Activated CD8-positive, alpha-beta memory T cell treated with anti-CD3 and anti-CD28 coated beads for 48 hours (primary cell): ENCODE measurements at places on chromosomes 6 and 20.

DNA sequence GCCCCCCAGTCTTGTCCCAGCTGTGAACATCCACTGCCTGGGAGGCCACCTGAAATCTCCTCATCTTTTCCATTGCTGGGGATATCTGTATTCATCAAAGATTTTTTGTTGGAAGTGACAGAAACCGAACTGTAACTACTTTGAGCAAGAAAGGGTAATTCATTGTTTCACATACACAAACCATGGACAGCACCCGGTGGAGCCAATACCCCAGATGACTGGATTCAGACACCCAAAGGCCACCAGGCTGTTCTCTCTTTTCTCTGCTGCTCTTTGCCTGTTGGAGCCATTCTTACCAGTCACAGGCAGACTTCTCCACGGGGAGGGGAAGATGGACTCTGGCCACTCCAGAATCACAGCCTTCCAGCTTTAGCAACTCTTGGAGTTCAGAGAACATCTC is 11.7 kb upstream of the RALY start:
- no peak for DNase-seq

GRCh38 chr6:121305957-121306607 is 28.2 kb downstream of the TBC1D32 start:
- DNase-seq: no peak

DNA sequence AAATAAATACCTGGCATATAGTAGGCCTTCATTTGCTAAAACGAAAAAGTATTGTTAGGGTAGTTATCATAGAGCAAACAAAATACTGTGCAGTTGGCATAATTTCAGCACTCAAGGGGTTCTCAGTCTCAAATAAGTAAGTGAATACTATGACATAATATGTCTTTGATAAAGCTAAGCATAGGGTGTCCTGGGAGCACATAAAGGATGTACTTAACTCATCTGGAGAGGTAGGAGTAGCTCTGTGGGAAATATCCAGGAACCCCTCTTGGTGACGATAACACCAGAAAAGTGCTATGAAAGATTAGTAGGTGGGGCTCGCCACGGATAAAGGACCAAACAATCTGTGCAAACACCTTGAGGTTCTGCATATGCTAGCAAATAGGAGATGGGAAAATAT is 23.2 kb downstream of the VNN1 start:
- no peak for DNase-seq

GRCh38 chr6:82364087-82365015 is 734 bp downstream of the TPBG start:
- DNase-seq: no peak

DNA sequence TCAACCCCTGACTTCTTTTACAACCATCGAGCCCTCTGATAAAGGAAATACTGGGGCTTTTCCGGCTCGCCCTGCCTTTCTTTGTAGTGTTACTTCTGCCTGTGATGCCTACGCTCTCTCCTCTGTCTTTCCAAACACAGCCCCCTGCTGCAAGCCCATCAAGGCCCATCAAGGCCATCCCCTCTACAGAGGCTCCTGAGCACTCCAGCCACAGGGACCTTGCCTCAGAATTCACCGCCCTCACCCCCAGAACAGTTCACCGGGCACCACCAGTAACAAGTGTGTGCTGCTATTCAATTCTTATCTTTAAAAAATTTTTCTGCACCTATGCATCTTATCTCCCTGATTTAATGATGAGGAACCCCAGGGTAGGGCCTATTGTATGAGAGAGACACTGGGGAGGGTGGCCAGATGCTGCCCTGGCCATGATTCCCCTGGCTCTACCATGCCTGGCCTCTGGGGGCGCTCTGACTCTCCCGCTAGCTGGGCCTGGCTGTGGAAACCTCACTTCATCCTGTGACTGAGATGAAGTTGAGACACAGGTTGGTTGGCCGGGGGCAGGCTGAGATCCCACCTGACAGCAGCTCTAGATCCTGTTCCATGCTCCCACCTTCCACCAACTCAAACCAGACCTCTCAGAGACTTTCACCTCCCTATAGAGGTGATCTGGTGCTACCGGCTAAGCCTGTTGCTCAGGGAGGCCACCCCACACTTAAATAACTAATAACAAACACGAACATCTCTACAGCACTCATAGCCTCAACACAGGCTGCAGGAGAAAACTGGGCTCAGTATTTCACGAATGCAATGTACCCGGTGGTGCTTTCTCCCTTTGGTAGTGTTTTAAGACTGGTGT is 19.2 kb upstream of the GLP1R start:
- DNase-seq: no peak

DNA sequence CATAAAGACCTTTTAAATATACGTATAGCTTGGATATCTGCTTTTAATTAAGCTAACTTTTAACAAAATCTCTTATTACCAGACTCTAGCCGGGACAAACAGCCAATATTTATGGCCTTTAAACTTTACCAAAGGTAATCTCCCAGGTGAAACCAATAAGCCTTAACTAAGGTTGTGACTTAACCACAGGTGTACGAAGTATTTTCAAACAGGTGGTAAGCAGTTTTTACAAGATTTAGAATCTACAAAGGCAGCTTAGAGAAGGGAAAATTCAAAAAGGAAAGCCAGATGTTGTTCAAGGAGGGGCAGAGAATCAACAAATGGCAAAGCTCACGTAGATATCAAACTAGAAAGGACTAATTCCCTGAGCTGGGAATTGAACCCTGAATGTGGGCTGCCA is 15.8 kb downstream of the WFDC2 start:
- no peak for DNase-seq

- no peak for DNase-seq
Measured at GRCh38 chr6:157822245-157823000, 623 bp upstream of the SNX9 start.

- no peak for DNase-seq
Measured at GRCh38 chr6:113626475-113626874, 230.7 kb upstream of the MARCKS start.

DNA sequence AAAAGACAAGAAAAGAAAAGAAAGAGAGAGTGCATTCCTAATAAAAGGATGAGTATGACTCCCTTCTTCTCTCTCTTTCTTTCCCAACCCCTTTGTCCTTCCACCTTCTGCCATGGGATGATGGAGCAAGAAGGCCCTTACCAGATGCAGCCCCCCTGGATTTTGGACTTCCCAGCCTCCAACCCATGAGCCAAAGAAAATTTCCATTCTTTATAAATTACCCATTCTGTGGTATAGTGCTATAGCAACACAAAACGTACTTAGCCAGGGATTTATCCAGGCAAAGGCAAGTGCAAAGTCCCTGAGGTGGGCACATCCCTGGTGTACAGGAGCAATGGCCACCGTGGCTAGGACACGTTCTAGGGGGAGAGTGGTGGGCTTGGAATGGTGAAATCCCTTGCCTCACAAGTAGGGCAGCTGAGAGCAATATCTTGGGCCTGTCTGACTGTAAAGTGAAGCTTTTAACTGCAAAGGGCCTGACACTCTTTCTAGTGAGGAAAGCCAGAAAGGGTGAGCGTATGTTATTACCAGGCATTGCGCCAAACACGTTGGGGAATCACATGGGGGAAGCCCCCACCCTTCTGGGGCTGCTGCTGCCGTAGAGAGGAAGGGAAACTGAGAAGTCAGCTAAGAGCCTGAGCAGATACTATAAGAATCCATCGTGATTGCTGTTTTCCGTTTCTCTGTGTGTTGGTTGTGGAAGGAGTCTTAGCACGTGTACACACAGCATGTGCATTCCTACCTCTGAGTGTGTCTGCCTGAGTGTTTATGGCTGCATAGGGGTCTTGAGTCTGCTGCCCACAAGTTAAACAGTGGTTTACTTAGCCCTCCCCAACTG is 50.7 kb upstream of the SIRPA start:
- peak; percentile 2 for DNase-seq

DNA sequence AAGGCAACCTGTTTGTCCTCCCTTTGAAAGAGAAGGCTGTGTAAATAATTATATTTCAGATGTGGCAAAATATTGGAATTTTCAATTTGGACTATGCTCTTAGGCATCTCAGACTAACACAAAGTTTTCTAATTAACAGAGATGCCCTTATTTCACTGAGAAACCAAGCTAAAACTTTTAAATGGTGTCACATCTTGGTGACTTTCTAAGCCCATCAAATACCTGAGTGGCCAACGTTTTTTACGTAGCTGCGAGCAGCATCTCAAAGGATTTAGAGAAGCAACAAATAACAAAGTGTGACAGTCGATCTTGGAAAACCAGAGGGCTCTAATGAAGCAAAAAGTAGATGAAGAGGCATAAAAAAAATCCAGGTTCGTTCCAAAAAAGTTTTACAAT is 3.4 kb upstream of the HEY2 start:
- DNase-seq: no peak

DNA sequence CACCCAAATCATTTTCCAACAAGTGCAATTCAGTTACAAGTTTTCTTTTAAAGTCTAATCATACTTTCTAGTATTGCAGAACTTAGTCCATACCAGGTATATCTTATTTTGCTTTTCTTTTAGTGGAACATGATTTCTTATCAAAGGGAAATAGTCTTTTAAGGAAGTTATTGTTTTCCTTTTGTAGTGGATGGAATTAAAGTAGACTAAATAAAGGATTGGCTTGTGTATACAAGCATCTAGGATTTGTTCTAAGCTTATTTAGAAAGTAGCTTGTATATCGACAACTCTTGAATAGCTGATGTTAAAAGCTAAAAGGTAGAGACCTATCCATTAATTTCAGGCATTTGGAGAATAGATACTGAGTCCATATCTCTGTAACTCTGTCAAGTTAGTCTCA is 14.8 kb downstream of the DCBLD1 start:
- no peak for DNase-seq

- DNase-seq: no peak
Measured at GRCh38 chr20:46883892-46884291, 10.8 kb upstream of the EYA2 start.

GRCh38 chr20:51210084-51210483 is 187.2 kb upstream of the KCNG1 start:
- DNase-seq: no peak

GRCh38 chr20:58981628-58982364 is 740 bp downstream of the NELFCD start:
- DNase-seq: no peak
